ENCODE measurements at places on chromosomes 2 and 18.
A peak's percentile ranks its signal among the peaks of the same experiment; 100 is the strongest.

DNA sequence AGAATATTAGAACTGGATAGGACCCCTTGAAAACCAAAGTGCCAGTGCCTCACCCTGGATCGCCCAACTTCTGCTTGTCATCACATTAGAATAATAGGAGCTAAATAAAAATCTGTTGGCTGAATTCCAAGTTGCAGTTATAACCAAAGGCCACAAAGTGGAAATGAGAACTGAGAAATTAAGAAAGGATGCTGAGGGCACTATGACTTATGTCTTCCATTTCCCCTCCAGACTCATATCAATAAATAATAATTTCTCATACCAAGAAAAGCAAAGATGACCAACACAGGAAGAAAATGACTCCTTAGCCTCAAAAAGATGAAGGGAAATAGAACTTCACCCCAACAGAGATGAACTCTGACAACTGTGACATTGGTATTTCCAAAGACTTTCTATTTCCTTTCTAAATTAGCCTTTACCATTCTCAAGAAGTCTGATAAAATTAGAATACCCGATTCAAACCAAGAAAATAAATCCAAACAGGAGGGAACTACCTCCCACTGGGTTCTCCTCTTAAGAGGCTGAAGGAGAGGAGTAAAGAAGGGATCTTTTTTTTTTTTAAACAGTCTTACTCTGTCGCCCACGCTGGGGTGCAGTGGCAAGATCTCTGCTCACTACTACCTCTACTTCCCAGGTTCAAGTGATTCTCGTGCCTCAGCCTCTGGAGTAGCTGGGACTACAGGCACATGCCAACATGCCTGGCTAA, 46.5 kb upstream of the EPG5 start:
- DNase-seq: no peak

DNA sequence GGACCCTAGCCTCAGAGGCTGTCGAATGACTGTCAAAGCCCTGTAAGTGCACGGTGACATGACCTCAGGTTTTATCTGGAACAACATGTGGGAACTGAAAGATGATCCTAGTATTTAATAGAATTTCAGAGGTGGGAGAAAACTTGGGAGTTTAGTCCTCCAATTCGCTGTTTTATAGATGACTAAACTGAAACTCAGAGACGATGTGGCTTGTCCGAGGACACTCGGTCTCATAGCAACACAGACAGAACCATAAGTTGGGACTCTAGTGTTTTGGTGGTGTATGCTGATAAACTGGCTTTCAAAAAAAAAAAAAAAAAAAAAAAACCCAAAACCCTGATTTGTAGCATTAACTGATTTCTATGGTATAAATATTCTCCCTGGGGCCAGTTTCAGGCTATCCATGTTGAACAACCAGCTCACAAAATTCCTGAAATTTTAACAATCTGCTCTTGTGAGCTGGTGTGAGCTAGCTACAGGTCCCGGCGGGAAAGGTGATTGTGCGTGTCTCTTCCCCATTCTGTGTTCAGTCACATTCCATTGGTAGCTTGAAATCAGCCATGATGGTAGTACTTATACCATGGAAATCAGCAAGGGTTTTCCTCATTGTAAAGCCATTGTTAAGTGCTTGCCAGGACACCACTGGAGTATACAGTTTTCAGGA, 195.5 kb upstream of the EPAS1 start:
- DNase-seq: no peak

DNA sequence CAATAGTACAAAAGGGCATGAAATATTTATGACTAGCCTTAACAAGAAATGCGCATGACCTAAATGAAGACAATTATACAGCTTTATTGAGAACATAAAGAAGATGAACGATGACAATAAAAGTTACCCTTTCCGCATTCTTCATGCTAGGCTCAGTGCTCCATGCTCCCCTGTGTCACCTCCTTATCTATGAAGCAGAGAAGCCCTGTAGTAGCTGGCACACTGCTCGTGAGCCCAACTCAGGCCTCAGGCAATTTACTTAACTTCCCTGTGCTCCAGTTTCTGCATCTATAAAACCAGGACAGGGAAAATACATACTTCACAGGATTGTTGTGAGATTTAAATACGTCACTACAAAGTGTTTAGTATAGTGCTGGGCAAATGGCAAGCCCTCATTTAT, 34.5 kb upstream of the NABP1 start:
- DNase-seq: no peak

GRCh38 chr18:79554321-79554720, 125.3 kb upstream of the CTDP1 start:
- no peak for DNase-seq

DNA sequence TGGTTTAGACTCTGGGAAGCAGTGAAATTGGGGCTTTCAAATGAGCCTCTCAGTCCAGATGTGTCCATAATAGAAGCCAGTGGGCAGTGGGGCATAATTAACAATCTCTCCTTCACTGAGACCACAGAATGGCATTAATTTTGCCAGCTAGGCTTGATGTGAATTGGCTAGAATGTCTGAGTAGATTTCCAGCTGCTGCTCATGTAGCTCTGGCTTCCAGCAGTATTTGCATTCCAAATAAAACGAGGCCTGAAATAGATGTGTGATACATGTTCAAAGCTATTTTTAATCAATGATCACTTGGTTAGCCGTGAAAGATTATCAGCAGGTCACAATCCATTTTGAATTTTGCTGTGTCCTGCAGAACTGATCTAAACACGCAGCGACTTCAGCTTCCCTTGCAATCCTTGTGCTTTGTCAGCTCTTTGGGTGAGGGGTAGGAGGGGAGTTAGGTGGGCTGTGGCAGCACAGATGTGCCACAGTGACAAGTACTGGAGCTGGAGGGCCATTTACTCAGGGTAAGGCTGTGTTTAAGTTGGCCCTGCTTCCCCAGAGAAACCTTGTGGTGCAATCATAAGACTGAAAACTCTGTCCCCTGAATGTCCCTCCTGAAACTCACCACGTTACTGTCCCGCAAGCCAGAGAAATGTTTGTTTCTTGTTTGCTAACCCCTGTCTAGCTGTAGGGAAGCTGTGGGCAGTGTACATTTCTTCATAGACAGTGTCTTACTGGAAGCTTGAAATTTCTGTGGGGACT, 56.9 kb upstream of the TMEM178A start:
- peak; percentile 3 for DNase-seq

DNA sequence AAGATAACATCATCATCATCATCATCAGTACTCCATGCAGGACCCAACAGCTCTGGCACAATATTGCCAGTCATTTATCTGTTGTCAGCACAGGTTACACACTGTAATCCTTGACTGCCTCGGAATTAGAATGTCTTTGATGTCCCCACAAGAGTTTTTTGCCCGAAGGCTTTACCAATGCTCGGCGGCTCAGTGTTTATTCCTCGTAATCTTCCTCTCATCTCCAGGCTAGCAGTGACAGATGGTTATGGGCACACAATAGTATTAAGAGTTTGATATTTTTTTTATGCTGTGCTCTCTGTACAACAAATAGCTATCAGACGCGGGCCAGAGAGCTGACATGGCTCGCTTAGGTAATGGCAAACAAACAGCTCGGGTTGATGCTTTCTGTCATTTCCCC, 515.2 kb downstream of the ZEB2 start:
- DNase-seq: no peak

DNA sequence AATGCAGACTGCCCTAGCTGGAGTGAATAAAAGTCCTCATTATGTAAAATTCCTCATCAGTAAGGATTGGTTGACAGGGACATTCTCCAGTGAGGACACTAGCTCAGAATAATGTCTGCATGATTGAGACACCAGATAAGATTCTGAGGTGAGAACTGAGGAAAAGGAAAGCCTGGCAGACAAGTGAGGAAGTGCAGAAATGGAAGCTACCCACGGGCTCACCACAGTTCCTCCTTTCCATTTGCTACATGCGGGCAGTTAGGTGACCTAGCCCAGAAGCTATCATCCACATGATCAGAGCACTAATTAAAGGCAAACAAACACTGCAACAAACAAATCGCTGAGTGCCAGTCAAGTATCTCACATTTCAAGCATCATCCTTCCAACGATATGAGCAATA, 27.7 kb downstream of the NETO1 start:
- no peak for DNase-seq

- DNase-seq: peak; percentile 19
Measured at GRCh38 chr18:65257149-65257548, 493.7 kb upstream of the CDH7 start.

DNA sequence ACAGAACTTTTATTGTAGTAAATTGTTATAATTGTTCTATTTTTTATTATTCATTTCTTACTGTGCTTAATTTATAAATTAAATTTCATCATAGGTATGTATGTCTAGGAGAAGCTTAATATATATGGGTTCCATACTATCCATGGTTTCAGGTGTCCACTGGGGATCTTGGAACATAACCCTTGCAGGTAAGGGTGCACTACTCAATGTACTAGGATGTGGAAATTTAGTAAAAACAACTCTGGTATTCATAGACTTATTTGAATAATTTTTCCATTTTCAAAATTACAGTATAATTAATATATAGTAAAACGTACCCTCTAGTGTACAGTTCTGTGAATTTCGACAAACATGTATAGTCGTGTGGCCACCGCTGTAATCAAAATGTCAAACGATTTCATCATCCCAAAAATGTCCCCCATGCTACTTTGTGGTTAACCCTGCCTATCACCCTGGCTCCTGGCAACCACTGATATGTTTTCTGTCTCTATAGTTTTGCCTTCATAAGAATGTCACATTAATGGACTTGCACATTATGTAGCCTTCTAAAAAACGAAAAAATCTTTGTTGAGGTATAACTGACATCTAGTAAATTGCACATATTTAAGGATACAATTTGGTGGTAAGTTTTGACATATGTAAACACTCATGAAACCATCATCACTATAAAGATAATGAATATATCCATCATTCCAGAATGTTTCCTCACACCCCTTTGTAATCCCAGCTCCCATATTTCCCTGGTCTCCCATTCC, 45.7 kb downstream of the ARL5A start:
- no peak for DNase-seq

DNA sequence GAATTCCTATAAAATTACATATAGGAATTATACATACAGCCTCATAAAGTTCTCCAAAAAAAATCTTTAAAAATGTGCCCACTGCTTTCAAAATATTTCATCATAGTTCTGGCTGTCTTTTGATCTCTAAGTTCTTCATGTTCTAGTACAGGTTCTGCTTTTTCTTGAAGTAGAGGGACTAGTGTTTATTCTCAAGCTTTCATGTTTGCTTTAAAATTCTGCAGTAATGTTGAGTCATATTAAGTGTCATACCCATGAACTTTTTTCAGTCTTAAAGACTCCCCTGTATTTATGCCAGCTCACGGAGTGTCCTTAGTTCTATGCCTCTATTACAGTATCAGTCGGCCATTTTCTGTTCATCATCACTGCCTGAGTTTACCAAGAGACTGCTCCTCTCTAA, 54.8 kb upstream of the CCDC141 start:
- DNase-seq: no peak

DNA sequence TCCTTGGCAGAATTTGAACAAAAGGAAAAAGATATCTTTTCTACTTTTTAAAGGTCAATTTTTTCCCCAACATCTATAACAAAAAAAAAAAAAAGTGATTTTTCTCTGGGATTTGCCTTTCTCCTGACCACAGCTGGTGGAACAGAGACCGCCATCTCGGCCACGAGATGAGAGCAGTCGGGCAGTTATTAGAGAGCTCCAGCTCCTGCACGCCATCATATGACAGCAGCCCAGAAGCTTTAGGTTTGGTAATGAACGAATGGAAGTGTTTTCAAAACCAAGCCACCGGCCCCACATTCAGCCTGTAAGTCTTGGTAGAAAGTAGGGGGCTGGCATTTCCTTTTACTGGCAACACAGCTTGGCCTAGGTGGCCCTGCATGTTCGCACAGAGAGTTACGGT, 94.9 kb upstream of the FZD7 start:
- DNase-seq: no peak

- DNase-seq: no peak
Measured at GRCh38 chr18:34315591-34316352, 91.1 kb upstream of the NOL4 start.

DNA sequence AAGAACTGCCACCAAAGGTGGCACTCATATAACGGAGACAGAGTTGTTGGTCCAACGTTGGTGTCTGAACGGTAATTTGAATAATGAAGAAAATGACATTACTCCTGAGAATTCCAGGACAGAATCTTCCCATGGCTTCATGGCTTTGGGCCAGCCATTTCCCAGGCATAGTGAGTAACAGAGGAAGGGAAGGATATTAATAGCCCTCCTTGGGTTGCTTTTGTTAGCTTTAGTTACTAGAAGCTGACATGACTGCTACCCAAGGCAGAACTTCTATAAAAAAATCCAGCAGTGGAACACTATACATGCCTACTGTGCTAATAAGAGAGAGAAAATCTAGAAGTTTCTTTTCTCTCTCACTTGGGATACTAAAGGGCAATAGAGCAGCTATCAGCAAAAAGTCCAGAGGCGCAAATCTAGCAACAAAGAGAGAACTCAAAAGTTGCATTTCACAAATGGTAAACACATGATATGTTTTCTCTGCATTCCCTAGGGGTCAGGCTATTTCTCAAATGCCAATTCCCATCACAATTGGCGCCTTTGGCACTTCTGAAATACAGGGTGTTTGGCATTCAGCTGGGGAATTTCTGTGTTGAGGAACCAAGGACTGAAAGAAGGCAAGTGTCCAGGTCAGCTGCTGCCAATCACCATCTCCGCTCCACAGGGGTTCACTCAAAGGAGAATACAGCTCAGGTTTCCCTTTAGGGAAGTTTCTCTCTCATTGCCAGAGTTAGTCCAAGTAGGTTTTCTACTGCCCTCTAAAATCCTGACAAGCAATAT, 160.8 kb upstream of the KYNU start:
- peak; percentile 73 for DNase-seq

DNA sequence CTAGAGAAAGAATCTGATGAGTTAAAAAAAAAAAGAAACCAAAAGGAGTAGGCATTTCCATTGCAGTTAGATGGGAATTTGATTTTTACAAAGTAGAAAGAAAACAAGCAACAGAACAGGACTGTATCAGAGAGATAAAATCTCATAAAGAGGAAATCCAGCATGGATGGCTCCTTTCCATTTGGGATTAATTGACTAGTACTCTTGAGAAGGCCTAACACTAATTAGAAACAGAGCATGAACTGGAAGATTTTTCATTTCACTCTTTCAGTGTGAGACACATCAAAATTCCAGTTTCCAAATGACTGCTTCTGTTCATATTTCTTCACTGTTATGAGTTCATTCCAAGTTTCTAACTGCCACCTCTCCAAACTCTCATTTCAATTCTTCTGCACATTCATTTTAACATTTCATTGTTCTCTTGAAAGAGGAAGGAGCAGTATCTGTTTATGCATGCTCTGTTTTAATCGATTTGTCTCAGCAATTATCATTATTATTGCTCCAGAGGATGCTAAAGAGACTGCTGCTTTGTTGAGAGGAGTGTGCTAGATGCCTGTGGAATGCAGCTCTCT, 108.8 kb upstream of the PIEZO2 start:
- peak; percentile 8 for DNase-seq

GRCh38 chr2:15819562-15820256, 120.6 kb upstream of the MYCN start:
- DNase-seq: no peak
